ENCODE measurements at places on chromosomes 6 and 20.

GRCh38 chr6:72672906-72673305 is 51.0 kb downstream of the KCNQ5 start:
- DNase-seq: no peak

DNA sequence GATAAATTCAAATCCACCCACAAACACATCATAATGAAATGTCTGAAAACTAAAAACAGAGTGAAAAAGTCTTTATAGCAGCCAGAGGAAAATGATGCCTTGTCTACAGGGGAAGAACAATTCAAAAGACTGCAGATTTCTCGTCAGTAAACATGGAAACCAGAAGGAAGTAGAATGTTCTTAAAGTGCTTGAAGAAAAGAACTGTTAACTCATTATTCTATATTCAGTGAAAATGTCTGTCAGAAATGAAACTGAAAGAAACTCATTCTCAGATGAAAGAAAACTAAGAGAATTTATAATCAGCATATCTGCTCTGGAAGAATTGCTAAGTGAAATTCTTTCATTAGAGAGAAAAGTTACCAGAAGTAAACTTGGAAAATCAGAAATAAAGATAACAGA is 416.1 kb downstream of the TBC1D32 start:
- no peak for DNase-seq

DNA sequence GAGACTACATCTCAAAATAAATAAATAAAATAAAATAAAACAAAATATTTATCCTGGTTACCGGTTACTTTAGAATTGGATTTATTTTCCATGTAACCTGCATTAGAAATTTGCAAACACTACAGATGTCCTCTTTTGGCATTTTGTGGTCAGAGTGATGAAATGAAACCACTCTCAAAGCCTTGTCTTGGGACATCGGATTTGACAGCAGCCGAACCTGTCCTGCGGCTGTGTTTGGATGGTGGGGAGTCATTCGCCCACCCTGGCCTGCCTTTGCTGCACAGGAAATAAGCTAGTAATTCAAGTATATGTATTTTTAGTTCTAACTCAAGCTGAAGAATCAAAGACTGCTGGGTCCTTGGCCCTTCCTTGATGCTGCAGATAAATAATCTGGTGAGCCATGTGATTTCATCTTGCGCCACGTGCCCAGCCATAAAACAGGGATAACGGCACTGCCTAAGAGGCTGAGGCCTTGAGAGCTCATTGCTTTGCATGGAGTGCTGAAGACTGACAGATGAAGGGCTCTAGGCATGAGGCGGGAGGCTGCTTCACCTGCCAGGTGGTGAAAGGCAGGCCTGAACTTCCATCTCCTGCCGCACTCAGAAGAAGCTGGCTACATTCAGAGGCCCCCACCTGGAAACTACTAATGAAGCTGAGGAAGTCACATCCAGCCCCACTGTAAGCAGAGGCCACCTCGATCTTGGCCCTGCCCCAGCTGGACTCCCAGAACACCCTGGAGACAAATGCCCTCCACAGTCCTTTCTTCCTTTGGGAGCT is 76.9 kb downstream of the NOL4L start:
- DNase-seq: no peak

GRCh38 chr6:132005178-132005577 is 54.0 kb upstream of the CCN2 start:
- no peak for DNase-seq

GRCh38 chr6:75633045-75633444 is 31.4 kb downstream of the SENP6 start:
- DNase-seq: no peak

DNA sequence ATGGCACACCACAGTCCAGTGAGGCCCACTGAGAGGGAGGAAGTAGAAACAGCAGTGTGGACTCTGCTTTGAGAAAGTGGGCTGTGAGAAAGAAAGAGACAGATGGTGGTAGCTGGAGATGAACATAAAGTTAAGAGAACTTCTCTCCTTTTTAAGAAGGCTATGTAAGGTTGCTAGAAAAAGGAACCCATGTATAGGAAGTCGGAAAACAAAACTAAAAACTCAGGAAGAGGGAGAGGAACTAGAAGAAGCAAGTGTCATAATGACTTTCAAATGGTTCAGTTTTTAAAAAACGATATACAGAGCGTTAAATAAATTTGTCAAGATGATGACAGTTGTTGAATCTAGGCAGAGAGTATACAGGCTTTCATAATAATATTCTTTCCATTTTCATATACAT is 25.4 kb upstream of the GMNN start:
- DNase-seq: no peak

- no peak for DNase-seq
These were observed 59.0 kb upstream of the TPD52L1 start for GRCh38 chr6:125094563-125094962.

GRCh38 chr20:35181731-35182130 is 9.9 kb downstream of the PROCR start:
- no peak for DNase-seq

DNA sequence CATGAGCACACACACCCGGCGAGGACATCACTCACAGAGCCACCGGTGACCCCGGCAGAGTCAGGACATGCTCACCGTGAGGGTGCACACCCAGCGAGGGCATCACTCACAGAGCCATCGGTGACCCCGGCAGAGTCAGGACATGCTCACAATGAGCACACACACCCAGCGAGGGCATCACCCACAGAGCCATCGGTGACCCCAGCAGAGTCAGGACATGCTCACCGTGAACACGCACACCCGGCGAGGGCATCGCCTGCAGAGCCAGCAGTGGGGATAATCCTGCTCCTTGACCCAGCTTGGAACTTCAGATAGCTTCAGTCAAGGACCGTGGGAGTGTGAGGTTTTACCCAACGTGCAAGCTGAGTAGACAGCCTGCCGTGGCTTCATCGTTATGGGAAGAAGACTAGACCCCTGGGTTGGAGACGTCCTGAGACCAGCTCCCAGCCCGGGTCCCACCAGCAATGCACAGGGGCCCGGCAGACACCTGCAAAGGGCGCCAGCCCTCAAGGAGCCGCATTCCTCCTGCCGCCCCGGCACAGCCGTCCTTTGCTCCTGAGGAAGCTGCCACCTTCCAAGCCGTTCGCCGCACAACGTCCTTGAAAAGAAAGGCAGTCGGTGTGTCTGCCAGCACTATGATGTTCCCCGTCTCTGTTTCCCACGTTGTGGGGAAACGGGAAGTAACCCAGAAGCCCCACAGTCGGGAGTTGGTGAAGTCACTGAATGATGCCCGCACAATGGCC is 192.3 kb downstream of the DLL1 start:
- DNase-seq: no peak

GRCh38 chr6:157787080-157787479 is 36.0 kb upstream of the SNX9 start:
- no peak for DNase-seq

GRCh38 chr6:28380381-28380780 is 19.2 kb downstream of the ZSCAN12 start:
- no peak for DNase-seq

GRCh38 chr6:12132351-12133222 is 120.5 kb downstream of the HIVEP1 start:
- DNase-seq: no peak

- no peak for DNase-seq
These were observed 111.7 kb downstream of the TNFRSF21 start for GRCh38 chr6:47197682-47198640.

GRCh38 chr6:143680141-143680540 is 2.4 kb downstream of the PHACTR2 start:
- no peak for DNase-seq

- no peak for DNase-seq
These were observed 8.2 kb upstream of the STMND1 start for GRCh38 chr6:17093686-17094085.

GRCh38 chr20:19024296-19025035 is 188.0 kb upstream of the SLC24A3 start:
- no peak for DNase-seq

- DNase-seq: no peak
These were observed 131.1 kb downstream of the ATXN1 start for GRCh38 chr6:16630026-16630643.

DNA sequence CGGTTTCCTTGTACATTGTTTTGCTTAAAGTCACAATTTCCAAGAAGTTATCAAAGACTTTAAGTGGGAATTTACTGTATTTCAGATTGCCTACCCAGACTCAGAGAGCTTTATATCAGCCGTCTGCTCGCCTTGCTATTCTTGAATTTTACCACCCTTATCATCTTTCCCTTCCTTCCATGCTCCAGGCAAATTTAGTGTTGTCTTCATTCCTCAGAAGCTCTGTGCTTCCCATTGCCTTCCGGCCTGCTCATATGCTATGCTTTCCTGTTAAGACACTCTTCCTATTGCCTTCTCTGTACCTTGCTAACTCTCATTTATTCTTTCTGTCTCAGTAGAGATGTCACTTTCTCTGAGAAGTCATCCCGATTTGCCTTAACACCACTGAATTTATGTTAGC is 52.1 kb downstream of the CD2AP start:
- DNase-seq: no peak

GRCh38 chr6:139823099-139823807 is 448.8 kb upstream of the CITED2 start:
- DNase-seq: no peak

DNA sequence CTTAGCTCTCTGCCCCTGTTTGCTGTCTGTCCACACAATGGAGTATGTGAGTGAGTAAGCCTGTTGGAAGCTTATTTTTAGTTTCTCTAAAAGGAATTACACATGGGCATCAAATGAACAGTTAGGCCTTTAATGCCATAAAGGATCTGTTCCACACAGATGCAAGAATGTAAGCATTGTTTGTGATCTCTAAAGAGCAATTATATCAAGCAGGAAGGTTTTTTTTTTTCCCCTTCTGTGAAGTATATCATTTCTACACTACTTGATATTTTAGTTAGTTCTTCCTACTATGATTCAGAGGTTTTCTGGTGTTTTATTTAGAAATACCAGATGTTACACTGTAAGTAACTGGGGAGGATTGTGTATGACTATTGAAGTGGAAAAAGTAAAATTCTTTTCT is 627.5 kb downstream of the COL12A1 start:
- DNase-seq: no peak

- no peak for DNase-seq
These were observed 36.8 kb upstream of the DDR1 start for GRCh38 chr6:30847421-30847970.

GRCh38 chr6:121090492-121090891 is 243.8 kb downstream of the TBC1D32 start:
- no peak for DNase-seq

GRCh38 chr20:46757754-46758678 is 48.6 kb downstream of the SLC2A10 start:
- DNase-seq: peak; percentile 11

GRCh38 chr20:22204801-22205200 is 379.6 kb downstream of the FOXA2 start:
- no peak for DNase-seq

Data from stimulated activated CD8-positive, alpha-beta memory T cell treated with anti-CD3 and anti-CD28 coated beads, Interleukin-7, amount 100 ng/mL, for 1 hour (primary cell).